Stimulated activated naive CD4-positive, alpha-beta T cell (primary cell): ENCODE measurements at places on chromosomes 2 and 18.

GRCh38 chr2:174492963-174493431 lies 6.2 kb upstream of the GPR155 start:
- peak; percentile 39 for DNase-seq

DNA sequence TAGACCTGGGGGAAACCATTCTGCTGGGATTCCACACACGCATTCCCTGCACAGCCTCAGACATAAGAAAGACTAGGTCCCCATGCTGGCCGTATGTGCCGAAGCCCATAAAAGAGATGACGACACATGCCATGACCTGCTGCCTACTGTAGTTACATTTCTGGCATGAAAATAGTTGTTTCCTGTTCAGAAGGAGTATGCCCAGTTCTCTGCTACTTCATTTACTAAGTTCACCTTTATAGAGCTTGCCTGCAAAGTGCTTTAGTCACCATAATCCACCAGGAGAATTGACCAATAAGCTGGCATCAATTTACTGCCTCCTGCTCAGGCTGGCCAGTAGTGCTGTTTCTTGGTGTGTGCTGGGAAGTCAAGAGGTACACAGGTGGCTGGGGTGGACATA lies 150.2 kb upstream of the ALPP start:
- DNase-seq, result no peak

DNA sequence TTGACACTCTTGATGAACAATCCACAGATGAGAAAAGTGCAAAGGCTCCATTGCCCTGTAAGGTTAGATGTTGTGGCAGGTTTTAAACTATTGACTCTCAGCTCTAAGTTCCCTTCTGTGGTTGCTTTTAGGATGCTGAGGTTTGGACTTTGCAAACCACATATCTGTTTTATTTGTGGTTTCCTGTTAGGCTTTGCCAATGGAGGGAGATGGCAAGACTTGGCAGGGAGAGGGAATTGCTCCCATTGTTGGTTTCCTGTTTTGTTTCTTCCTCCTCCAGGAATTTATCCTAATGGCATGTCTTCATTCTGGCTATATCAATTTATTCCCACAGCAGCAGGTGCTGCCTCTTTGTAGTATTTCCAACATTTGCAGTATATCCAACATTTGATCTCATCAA lies 772.3 kb downstream of the LRRTM4 start:
- DNase-seq, result no peak

DNA sequence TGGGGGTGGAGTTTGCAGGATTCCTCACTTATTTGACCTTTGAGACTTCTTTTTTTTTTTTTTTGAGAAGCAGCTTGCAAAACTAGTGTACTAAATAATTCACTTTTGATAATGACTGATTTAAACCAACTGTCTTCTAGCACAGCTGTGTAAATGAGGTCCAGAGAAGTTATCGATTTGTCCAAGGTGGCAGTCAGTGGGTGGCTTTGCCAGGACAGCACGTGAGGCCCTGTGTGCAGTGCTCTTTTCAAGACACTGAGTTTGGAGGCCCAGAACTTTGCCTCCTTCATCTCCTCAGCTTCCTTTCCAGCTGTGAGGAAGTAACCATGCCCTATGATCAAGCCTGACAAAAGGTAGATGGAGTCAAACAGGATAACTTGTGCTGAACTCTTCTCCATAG lies 92.9 kb upstream of the LCLAT1 start:
- DNase-seq, result no peak

GRCh38 chr2:62217421-62217820 lies 21.5 kb downstream of the B3GNT2 start:
- DNase-seq, result no peak

- DNase-seq, result no peak
These were observed 48.8 kb downstream of the HAUS1 start for GRCh38 chr18:46152808-46153617.

DNA sequence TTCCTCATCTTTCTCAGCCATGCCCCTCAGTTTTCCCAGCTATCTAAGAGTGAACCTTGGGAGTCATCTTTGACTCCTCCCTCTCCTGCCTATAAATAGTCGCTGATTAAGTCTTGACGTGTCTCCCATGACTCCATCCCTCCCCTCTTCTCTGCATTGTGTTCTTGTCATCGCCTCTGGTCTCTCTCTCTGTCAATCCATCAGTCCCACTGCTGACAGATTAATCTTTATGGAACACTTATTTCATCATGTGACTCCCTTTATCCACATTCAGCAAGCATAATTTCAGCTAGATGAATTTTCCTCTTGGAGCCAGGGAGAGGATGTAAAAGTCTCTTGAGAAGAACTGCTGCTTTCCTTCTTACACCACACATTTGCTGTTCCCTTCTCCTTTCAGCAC lies 9.4 kb downstream of the ADAM23 start:
- no peak for DNase-seq

DNA sequence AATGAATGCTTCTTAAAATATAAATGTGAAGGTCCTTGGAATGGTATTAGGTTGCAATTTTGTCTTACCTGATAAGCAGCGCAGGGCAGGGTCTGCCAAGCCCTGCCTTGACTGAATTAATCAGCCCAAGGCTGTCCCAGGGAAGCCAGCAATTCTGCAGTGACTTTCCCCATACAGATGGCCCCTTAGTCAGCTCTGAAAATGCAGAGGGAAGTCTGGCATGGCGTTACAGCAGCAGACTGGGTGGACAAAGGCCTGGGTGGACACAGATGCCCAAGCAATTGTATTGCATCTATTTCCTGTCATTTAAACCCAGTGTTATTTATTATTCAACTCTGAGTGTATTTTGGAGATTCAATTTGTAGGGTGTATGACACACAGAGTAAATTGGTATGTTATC lies 56.6 kb upstream of the NOL4 start:
- DNase-seq, result no peak

DNA sequence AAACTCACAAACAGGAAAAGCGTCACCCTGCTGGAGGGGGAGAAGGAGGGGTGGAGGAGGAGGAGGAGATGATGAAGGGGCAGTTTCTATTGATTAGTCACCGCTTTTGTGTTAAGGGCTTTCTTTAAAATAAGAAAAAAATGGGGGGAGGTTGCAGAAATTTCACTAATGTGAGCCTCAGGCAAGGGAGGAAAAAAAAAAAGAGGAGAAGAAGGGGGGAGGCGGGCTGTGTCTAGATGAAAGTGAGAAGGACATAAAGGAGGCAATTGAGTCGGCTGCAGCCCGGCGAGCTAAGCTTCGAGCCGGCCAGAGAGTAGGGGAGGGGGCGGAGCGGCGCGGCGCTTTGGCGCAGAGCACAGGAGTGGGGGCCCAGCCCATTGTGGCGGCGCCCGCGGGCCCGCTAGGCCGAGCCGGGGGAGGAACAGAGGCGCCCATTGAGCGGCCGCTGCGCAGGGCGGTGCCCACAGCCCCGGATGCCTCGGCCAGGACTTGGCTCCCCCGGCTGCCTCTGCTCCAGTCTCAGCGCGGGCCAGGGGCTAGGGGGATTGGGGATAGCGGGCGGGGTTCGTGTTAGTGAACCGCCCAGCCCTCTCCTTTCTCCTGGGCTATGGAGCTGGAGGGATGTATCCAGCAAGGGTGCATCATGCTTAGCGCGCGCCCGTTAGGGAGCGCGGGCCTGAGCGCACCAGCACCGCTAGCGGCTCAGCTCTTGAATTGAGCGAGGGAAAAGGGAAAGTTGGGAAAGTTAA lies 7.9 kb downstream of the PAX3 start:
- DNase-seq, result no peak

DNA sequence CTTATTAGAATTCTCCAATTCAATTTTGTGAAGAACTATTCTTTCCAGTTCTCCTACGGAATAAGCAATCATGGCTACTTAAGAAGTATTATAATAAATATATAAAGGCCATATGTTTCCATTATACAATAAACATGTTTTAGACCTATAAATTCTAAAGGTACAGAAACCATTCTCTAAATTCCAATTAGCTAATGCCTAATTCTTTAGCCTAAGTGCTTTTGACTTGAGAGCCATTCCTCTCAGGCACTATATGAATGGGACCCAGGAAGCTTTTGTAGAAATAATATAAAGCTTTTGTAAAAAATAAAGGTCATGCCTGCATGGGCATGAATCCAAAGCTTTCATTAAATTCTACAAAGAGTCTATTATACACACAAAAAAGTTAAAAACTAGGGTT lies 161.0 kb upstream of the UNC80 start:
- DNase-seq, result no peak

DNA sequence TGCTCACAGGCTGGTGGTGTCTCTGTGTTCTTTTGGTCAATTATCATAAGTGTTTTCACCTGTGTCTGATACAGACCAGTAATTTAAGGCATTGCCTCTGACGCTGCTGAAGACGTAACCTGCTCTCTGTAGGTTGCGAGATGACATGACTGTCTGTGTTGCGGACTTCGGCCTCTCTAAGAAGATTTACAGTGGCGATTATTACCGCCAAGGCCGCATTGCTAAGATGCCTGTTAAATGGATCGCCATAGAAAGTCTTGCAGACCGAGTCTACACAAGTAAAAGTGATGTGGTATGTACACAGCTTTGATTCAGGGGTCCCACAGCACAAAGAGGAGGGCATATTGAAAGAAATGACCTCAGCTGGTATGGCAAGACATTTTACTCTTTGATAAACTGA lies 33.8 kb upstream of the TMEM87B start:
- no peak for DNase-seq

- no peak for DNase-seq
These were observed 929.4 kb upstream of the PIK3C3 start for GRCh38 chr18:41025666-41026065.

GRCh38 chr18:62280786-62281185 lies 44.3 kb upstream of the TNFRSF11A start:
- no peak for DNase-seq

GRCh38 chr2:20190876-20191713 lies 33.8 kb downstream of the SDC1 start:
- DNase-seq, result no peak

DNA sequence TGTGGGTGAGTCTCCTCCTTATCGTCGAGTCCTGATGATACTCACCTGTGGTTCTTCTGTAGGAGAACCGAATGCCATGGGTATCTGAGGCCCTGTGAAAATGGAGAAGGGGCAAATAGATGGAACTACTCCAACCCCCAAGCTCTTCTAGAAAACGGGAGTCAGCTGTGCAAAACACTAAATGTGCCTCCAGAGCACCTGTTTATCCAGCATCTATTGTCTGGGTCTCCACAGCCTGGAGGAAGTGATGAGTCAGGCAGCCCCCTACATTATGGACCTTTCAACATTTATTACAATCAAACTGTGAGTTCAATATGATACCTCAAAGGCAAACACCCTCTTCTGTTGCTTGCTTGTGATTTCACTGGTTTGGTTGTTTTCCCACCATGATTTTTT lies 9.8 kb upstream of the LRRFIP1 start:
- no peak for DNase-seq

GRCh38 chr18:61531182-61531581 lies 198.0 kb downstream of the CDH20 start:
- DNase-seq, result no peak

DNA sequence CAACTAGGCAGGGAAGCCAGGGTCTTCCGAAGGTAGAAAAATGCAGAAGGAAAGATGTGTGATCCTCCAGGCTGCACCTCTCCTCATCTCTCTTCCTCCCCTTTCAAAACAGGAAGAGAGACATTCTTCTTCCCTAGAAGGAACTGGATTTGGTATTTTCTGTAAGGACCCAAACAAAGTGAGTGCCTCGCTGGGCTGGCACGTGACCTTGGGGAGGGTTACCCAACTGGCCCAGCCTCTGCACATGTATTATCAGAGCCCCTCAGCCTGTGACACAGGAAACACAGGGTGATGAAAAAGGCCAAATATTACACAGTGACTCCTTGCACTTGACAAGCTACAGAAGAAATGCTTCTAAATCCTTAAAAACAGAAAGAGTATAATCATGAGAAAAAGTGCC lies 2.3 kb downstream of the HJURP start:
- DNase-seq, result no peak

GRCh38 chr18:55489034-55489986 lies 98.7 kb downstream of the TCF4 start:
- no peak for DNase-seq
